Activated naive CD8-positive, alpha-beta T cell treated with anti-CD3 and anti-CD28 coated beads, Interleukin-2, amount 50 U/mL, for 24 hours (primary cell): ENCODE measurements at places on chromosomes 4 and X.

DNA sequence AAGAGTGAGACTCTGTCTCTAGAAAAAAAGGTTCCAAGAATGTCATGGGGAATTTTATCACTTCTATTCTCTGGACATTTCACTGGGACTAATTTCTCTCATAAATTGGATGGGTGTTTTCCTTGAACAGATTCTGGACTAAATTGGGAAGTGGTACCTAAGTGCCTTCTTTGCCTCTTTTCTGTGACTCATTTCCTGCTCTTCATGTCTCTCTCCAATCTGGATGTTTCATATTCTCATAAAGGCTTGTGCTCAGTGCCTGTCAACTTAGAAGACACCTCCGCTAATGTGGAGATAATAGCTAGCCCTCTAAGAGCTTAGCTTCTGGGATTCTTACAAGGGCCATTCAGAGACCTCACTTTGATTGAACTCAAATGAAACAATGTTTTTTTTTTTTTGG lies 38.0 kb upstream of the IGFBP7 start:
- no peaks in the 10 kb centered on the region for H3K4me1 ChIP-seq
- peaks cover 3% of the 10 kb centered on the region for H3K27me3 ChIP-seq
- DNase-seq = no peak
- H3K4me3 ChIP-seq = no peak overlapping the region
- no peak overlapping the region for H3K27ac ChIP-seq

DNA sequence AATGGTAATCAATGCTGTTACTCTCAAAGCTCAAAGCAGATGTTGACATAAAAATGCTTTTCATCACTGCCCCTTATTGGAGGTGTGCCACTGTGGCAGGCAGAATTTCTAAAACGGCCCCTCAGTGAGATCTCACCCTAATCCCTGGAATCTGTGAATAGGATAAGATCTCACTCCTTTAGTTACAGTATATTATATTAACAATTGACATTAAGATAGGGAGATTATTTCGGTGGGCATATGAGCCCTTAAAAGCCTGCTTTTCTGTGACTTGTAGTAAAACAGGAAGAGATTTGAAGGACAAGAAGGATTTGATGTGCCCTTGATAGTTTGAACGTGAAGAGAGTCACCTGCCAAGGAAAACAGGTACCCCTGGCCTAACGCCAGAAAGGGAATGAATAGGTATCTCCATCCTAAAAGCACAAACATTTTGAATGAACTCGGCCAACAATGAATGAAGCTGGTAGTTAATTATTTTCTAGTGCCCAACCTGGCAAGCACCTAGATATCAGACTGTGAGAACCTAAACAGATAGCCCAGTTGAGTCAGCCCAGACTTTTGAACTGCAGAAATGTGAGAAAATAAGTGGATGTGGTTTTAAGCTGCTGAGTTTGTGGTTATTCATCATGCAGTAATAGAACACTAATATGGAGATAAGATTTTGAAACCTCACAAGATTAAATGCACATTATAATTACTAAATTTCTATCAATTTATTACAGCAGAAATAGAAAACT lies 881.6 kb downstream of the PCDH18 start:
- H3K4me1 ChIP-seq = no peaks in the 10 kb centered on the region
- H3K27me3 ChIP-seq = no peaks in the 10 kb centered on the region
- no peaks in the 10 kb centered on the region for H3K36me3 ChIP-seq
- no peak for DNase-seq

- no peak for DNase-seq
- no peaks in the 10 kb centered on the region for H3K36me3 ChIP-seq
- no peaks in the 10 kb centered on the region for H3K4me1 ChIP-seq
- no peak overlapping the region for H3K27ac ChIP-seq
- no peaks in the 10 kb centered on the region for H3K27me3 ChIP-seq
Observed at GRCh38 chrX:33336783-33337182, 125.4 kb upstream of the DMD start.

DNA sequence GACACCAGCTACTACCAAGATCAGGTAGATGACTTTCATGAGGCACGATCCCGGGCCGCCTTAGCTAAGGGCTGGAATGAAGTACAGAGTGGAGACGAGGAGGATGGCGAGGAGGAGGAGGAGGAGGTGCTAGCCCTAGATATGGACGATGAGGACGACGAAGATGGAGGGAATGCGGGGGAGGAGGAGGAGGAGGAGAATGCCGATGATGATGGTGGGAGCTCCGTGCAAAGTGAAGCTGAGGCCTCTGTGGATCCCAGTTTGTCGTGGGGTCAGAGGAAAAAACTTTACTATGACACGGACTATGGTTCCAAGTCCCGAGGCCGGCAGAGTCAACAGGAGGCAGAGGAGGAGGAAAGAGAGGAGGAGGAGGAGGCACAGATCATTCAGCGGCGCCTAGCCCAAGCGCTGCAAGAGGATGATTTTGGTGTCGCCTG lies 481 bp downstream of the UTP3 start:
- H3K27ac ChIP-seq = peak overlapping the region; percentile 99
- H3K27me3 ChIP-seq = no peaks in the 10 kb centered on the region
- peak overlapping the region; percentile 100 for H3K4me3 ChIP-seq
- H3K4me1 ChIP-seq = peaks cover 42% of the 10 kb centered on the region
- H3K36me3 ChIP-seq = peaks cover 34% of the 10 kb centered on the region
